ENCODE measurements at places on chromosomes 5 and 9.
A peak's percentile ranks its signal among the peaks of the same experiment; 100 is the strongest.

- DNase-seq: no peak
Observed at GRCh38 chr5:118310401-118310800, 677.9 kb downstream of the DTWD2 start.

- DNase-seq: no peak
Observed at GRCh38 chr5:159048298-159048697, 51.4 kb downstream of the EBF1 start.

GRCh38 chr9:115015018-115015635 is 84.7 kb upstream of the TNFSF8 start:
- peak; percentile 22 for DNase-seq

- DNase-seq: no peak
Observed at GRCh38 chr5:89437450-89438435, 554.8 kb upstream of the MEF2C start.

- no peak for DNase-seq
Observed at GRCh38 chr5:155307229-155307628, 293.7 kb downstream of the KIF4B start.

GRCh38 chr5:56389261-56389660 is 156.1 kb upstream of the ANKRD55 start:
- DNase-seq: no peak

DNA sequence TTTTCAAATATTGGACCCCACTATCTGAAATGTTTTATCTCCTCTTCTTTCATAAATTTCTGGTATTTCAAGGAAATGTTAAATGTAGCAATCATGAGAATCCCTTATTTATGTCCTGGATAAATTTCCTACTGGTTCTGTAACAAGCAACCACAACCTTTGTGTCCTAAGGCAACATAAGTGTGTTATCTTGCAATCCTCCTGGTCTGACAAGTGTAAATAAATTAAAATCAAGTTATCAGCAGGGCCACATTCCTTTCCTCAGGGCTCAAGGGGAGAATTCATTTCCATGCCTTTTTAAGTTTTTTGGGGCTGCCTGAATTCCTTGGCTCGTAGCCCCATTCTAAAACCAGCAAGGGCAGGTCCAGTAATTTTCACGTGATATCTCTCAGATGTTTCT is 83.2 kb downstream of the CDH9 start:
- DNase-seq: no peak

DNA sequence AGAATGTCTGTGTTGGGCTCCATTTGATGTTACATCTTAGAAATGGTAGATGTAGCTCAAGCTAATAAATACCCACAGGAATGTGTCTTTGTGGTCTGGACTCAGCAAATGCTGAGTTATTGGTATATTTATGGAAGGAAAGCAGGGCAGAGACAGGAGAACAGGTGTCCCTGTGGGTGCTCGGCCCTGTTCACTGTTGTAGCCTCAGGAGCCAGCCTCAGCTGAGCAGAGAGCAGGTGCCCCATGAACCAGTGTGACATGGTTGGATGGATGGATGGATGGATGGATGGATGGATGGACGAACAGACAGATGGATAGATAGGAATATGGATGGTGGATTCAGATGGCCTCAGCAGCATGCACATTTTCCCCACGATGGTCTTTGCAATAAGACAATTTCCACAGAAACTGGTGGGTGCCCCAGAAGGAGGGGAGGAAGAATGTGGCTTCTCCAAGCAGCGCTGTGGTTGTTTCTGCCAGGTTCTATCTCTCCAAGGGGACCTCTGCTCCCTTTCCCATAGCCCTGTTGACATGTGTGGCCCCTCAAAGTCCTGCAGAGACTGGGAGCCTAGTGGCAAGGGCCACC is 8.2 kb upstream of the IRF1 start:
- no peak for DNase-seq

- DNase-seq: no peak
Observed at GRCh38 chr9:128626181-128626580, 30.5 kb downstream of the DYNC2I2 start.

GRCh38 chr9:74824654-74825053 is 63.1 kb downstream of the TRPM6 start:
- DNase-seq: peak; percentile 37

All from hematopoietic multipotent progenitor cell treated with erythropoietin and hydrocortisone succinate and interleukin-3 and kit ligand, for 4 days (in vitro differentiated cells).